Ovary (tissue), 10 donors: ENCODE measurements at places on chromosomes 1 and 21.

- H3K4me3 ChIP-seq: no peak overlapping the region
- no peak overlapping the region for H3K27ac ChIP-seq
- no peaks in the 10 kb centered on the region for H3K4me1 ChIP-seq
- no peak for DNase-seq
Measured at GRCh38 chr21:16002874-16003466, 273.2 kb downstream of the USP25 start.

DNA sequence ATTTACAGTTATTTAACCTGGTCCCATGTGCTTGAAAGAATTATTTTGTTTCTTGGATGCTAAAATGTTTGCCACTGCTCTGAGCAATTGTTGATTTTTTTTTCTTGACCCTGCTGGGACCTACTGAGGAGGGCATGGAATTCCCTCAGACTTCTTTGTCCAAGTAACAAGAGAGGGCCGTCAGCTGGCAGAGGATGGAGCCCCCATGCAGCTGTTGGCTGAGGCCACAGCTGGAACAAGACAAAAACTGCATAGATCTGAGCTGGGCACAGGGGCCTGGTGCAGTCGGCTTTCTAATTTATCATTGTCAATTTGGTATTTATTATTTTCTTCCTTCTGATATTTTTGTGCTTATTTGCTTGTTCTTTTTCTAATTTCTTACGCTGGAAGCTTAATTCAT is 39.6 kb upstream of the ABCG1 start:
- no peak for DNase-seq
- no peak overlapping the region for H3K27ac ChIP-seq
- H3K27me3 ChIP-seq: no peaks in the 10 kb centered on the region
- H3K36me3 ChIP-seq: no peaks in the 10 kb centered on the region
- H3K4me3 ChIP-seq: no peak overlapping the region

DNA sequence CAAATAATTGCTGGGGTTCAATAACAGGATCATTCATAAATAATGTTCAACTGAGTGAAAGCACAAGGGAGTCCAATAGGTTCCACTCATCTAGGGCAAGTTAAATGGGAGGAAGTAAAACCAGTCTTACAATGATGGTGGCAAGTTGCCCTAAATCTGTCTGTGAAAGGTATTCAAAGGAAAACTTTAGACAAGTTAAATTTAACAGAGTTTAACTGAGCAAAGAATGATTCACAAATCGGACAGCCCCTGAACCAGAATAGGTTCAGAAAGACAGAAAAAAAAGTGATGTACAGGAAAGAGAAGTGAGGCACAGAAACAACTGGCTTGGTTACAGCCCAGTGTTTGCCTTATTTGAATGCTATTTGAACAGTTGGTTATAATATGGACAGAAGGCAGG is 183.5 kb upstream of the ADGRL4 start:
- H3K27me3 ChIP-seq: no peaks in the 10 kb centered on the region
- H3K36me3 ChIP-seq: no peaks in the 10 kb centered on the region
- peaks cover 2% of the 10 kb centered on the region for H3K4me1 ChIP-seq
- H3K27ac ChIP-seq: no peak overlapping the region
- no peak overlapping the region for H3K4me3 ChIP-seq
- no peak for DNase-seq

GRCh38 chr1:84876353-84876752 is 16.7 kb downstream of the LPAR3 start:
- no peaks in the 10 kb centered on the region for H3K4me1 ChIP-seq
- DNase-seq: no peak
- no peak overlapping the region for H3K4me3 ChIP-seq
- no peaks in the 10 kb centered on the region for H3K27me3 ChIP-seq

- H3K27me3 ChIP-seq: no peaks in the 10 kb centered on the region
- peak overlapping the region; percentile 35 for H3K4me3 ChIP-seq
- no peak overlapping the region for H3K27ac ChIP-seq
- H3K36me3 ChIP-seq: no peaks in the 10 kb centered on the region
- no peak for DNase-seq
Measured at GRCh38 chr21:37005548-37006485, 685 bp upstream of the RIPPLY3 start.

DNA sequence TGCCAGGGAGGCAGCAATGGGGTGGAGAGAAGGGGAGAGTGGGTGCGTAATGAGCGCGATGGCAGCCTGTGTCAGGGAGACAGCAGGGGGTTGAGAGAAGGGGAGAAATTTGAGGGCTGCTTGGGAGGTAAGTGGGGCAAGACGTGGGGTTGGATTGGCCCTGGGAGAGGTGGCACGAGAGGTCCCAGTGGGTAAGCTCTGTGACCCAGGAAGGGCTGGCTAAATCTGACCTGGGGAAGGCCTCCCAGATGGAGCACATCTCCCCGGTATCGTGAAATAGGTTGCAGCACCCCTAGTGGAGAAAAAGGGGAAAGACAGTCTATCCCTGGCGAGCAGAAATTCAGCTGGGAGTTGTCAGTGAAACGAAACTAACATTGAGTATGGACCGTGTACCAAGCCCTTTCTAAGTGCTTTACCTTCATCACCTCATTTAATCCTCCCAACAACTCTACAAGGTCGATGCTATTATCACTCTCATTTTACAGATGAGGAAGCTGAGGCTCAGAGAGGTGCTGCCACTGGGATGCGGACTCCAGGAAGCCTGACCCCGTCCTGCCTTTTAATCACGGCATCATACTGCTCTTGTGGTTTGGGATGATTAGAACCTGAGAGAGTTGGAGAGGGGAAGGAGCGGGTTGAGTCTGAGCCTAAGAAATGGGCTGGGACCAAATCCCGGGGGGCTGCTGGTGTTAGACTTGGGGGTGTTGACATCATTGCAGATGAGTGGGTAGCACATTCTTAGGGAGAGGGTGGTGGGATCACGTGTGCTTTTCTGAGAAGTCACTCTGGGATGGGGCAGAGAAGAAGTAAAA is 56.6 kb upstream of the RPL11 start:
- H3K27ac ChIP-seq: peak overlapping the region; percentile 9
- peak overlapping the region; percentile 48 for H3K4me3 ChIP-seq
- no peaks in the 10 kb centered on the region for H3K27me3 ChIP-seq
- peak; percentile 36 for DNase-seq

GRCh38 chr1:221739018-221739676 is 2.7 kb downstream of the DUSP10 start:
- H3K27ac ChIP-seq: no peak overlapping the region
- no peak for DNase-seq
- peaks cover 1% of the 10 kb centered on the region for H3K4me1 ChIP-seq

- H3K4me1 ChIP-seq: peaks cover 3% of the 10 kb centered on the region
- no peaks in the 10 kb centered on the region for H3K27me3 ChIP-seq
- H3K4me3 ChIP-seq: no peak overlapping the region
- peak overlapping the region; percentile 71 for H3K27ac ChIP-seq
Measured at GRCh38 chr1:32336963-32337675, 1.1 kb upstream of the MARCKSL1 start.

- no peak overlapping the region for H3K27ac ChIP-seq
- no peak for DNase-seq
- H3K4me3 ChIP-seq: no peak overlapping the region
- no peaks in the 10 kb centered on the region for H3K36me3 ChIP-seq
- no peaks in the 10 kb centered on the region for H3K4me1 ChIP-seq
Measured at GRCh38 chr1:53608071-53608470, 130.9 kb downstream of the GLIS1 start.

- H3K27ac ChIP-seq: no peak overlapping the region
- no peaks in the 10 kb centered on the region for H3K27me3 ChIP-seq
- no peak for DNase-seq
- no peak overlapping the region for H3K4me3 ChIP-seq
Measured at GRCh38 chr1:66464802-66465201, 69.2 kb upstream of the SGIP1 start.

DNA sequence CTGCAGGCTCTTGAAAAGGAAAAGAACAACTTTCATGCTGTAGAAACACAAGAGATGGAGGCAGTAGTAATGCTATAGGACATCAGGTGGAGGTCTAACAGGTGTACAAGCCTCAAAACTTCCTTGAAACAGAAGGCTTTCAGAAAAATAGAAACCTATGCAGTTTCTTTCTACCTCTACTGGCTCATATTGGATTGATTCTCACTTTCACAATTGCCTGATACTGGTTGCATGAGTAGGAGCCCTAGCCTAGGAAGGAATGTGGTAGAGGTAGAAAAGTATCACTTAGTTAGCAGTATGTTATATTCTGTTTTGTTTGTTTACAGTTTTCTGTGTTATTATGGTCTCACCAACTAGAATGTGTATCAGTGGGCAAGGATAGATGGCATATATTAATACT is 175.4 kb upstream of the GORAB start:
- H3K27ac ChIP-seq: no peak overlapping the region
- H3K27me3 ChIP-seq: no peaks in the 10 kb centered on the region
- H3K4me3 ChIP-seq: no peak overlapping the region
- H3K36me3 ChIP-seq: no peaks in the 10 kb centered on the region
- DNase-seq: no peak

DNA sequence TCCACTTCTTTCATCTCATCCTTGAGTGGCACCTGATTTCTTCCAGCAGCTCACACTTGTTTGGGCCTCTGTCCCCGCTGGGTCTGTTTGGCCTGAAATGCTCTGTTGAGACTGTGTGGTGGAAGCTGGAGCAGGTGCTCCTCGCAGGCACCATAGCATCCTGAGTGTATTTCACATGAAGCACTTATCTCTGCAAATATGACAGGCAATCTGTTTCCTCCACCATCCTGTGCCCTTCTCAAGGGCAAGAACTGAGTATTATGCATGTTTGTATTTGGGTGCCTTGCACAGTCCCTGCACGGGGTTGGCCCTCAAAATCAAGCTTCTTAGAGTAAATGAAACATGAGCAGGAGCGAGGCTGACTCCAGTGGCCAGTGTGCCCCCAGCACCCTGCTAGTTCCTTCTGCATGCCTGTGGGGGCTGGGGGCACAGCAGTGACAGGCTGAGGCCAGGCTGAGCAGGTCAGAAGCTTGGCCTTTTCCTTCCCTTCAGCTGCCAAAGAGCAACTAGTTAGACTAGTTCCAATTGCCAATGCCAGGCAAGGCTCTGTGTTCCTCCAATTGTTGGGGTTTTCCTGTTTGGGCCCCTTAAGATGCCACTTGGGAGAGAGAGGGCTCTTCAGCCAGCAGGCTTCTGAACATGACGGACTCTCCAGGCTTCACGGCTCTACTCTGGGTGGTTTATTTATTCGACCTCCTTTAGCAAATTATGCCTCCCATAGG is 129.6 kb upstream of the ATP1A1 start:
- H3K4me3 ChIP-seq: no peak overlapping the region
- H3K36me3 ChIP-seq: no peaks in the 10 kb centered on the region
- H3K4me1 ChIP-seq: peaks cover 2% of the 10 kb centered on the region
- no peak for DNase-seq
- H3K27me3 ChIP-seq: no peaks in the 10 kb centered on the region

GRCh38 chr21:36582271-36582670 is 102.3 kb upstream of the CLDN14 start:
- H3K27me3 ChIP-seq: no peaks in the 10 kb centered on the region
- no peak for DNase-seq

DNA sequence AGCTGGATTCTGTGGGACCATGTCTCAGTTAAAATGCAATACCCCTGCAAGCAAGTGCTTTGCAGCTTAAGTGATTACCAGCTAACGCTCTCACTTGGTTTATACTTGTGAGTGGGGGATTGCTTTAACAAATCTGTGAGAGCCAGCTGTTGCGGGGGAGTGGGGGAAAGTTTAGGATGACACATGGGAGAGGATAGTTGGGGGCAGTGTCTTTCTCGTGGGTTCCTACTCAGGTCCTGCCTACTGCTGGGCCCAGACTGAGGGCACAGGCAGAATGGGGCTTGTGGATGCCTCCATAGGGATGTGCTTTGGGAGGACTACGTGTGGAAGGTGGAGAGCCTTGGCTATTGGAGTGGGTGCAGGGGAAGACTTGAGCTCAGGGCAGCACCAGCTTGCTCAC is 60.1 kb downstream of the ELK4 start:
- no peaks in the 10 kb centered on the region for H3K27me3 ChIP-seq
- H3K36me3 ChIP-seq: no peaks in the 10 kb centered on the region
- H3K4me3 ChIP-seq: no peak overlapping the region
- H3K4me1 ChIP-seq: peaks cover 1% of the 10 kb centered on the region
- no peak for DNase-seq

GRCh38 chr1:223210788-223211120 is 67.7 kb upstream of the TLR5 start:
- no peak overlapping the region for H3K27ac ChIP-seq
- no peaks in the 10 kb centered on the region for H3K36me3 ChIP-seq
- H3K27me3 ChIP-seq: no peaks in the 10 kb centered on the region
- H3K4me1 ChIP-seq: peaks cover 3% of the 10 kb centered on the region
- DNase-seq: no peak

DNA sequence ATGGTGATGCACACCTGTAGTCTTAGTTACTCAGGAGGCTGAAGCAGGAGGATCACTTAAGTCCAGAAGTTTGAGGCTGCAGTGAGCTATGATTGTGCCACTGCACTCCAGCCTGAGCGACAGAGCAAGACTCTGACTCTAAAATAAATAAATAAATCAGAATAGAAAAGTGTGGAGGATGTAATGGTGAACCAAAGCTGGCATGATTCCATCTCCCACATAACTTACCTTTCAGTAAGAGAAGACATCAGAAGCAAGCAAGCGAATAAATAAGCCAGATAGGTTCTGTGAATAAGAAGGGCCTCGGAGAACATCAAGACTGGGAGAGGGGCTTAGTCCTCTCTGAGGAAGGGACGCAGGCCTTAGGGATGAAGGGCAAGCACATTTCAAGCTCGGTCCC is 59.5 kb downstream of the TOMM20 start:
- H3K4me1 ChIP-seq: peaks cover 4% of the 10 kb centered on the region
- H3K27ac ChIP-seq: no peak overlapping the region
- no peak for DNase-seq
- H3K36me3 ChIP-seq: no peaks in the 10 kb centered on the region
- no peak overlapping the region for H3K4me3 ChIP-seq

DNA sequence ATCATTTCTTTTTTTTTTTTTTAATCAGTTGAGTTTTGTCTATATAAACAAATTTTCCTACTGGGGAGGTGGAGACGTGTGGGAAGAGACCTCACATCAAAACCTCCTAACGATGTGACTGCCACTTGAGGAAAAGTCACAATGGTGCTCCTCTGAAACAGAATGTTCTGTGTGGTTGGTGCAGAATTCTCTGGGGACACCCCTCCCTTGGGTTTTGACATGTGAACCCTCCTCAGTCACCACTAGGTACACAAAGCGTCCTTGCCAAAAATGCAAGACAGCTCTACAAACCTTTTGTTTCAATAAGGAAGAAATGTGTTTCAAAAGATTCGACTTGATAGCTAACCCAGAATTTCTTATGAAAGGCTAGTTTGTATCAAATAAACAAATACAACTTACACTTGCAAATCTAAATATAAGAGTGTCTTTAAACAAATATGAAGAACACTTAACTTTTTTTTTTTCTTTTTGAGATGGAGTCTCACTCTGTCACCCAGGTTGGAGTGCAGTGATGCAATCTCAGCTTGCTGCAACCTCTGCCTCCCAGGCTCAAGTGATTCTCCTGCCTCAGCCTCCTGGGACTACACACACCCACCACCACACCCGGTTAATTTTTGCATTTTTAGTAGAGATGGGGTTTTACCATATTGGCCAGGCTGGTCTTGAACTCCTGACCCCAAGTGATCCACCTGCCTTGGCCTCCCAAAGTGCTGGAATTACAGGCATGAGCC is 9.3 kb downstream of the SLC25A24 start:
- no peak for DNase-seq
- no peak overlapping the region for H3K4me3 ChIP-seq
- H3K36me3 ChIP-seq: no peaks in the 10 kb centered on the region
